ENCODE measurements at places on chromosomes 16 and 17. TPM values are rescaled to one million over a fixed set of nuclear protein-coding genes. Genes with fewer than 3 reads are reported as not detected.

DNA sequence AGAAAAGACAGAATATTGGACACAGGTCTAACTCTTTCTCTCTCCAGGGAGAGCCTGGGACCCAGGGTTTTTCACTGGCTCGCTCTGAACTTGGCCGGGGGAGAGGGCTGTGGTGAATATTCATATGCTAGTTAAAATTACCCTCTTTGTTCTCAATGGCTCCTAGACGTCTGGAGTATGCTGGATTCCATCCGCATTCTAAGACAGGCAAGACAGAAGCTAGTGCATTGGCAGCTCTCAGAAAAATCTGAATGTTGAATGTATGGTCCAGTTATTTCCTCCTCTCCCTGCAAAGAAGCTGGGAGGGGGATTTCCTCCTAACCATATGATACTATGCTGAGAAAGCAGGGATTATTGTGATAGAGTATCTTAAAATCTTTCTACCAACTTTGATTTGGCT is 5.6 kb upstream of the KRT34 start:
- DNase-seq, result no peak

GRCh38 chr17:79243603-79243990 is 169.0 kb downstream of the ENGASE start:
- no peak for DNase-seq

DNA sequence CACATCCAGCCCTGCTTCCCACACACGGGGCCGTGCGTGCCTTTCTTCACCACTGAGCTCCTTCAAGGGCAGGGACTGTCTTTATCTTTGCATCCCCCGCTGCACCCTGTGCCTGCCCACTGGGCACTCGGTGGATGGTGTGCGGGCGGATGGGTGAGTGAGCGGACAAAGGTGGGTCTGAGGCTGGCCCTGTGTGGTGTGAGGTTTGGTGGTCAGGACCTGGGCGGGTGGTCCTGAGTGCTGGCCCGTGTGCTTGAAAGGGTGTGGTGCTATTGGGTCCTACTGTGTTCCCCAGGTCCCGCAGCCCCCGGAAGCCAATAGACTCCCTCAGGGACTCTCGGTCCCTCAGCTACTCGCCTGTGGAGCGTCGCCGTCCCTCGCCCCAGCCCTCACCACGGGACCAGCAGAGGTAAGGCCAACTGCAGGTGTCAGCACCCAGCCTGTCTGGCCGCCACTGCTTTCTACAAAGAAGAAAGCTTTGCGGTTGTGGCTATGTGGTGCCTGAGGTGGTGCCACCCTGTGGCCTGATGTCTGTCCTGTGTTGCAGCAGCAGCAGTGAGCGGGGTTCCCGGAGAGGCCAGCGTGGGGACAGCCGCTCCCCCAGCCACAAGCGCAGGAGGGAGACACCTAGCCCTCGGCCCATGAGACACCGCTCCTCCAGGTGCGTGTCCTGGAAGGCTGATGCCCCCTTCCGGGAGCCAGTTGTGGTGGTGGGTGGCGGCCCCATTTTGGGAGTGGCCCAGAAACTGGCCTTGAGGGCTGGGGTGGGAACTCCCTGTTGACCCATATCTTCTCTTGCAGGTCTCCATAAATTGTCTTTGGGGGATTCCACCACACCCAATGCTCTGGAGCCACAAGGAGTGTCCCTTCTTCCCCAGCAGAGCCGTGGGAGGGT is 6.8 kb downstream of the ELOB start:
- no peak for DNase-seq

- DNase-seq, result no peak
Observed at GRCh38 chr16:58002936-58003335, 1.7 kb downstream of the USB1 start.

- DNase-seq, result no peak
Observed at GRCh38 chr16:49554681-49555080, 181.1 kb downstream of the C16orf78 start.

- no peak for DNase-seq
Observed at GRCh38 chr17:45018848-45019711, 32.4 kb downstream of the DCAKD start.

GRCh38 chr17:794876-795275 is 12.7 kb downstream of the MRM3 start:
- peak; percentile 41 for DNase-seq

GRCh38 chr17:74362810-74363498 is 1.3 kb upstream of the BTBD17 start:
- no peak for DNase-seq

GRCh38 chr16:7867831-7868230 is 535.2 kb downstream of the RBFOX1 start:
- DNase-seq, result no peak

DNA sequence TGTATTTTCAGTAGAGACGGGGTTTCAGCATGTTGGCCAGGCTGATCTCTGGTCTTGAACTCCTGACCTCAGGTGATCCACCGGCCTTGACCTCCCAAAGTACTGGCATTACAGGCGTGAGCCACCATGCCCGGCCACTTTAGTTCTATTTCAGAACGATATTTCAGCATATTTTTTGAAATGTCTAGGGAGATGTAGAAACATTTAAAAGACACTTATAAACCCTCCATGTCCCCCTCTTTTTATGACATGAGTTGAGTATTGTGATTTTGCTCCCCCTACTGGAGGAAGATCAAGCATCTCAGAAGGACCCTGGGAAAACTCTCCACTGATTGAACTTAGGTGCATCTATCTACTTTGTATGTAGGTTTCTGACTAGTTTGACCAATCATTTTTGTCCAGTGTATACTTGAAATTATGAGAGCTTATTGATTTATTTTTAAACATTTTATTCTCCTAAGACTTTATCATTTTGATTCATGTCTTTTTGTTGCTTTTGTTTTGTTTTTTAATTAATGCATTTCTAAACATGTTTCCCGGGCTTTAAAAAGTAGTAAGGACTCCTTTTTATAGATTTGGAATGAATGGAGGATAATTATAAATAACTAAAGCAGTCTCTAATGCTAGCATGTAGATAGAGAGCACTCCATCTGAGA is 105.1 kb downstream of the CHD9 start:
- no peak for DNase-seq

DNA sequence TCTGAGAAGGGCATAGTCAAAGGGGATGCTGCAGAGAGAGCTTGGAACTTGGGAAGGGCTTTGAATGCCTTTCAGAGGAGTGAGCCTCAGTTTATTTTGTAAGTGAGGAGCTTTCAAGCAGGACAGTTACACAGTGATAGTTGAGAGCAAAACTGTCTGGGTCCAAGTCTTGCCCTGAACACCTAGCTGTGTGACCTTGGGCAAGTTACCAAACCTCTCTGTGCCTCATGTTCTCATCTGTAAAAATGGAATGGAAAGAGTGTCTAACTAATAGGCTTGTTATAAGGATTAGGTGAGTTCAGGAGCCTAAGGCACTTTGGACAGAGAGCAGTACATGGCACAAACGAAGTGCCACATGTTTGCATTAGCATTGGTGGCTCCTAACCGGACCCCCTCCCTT is 27.0 kb upstream of the TAC4 start:
- no peak for DNase-seq

DNA sequence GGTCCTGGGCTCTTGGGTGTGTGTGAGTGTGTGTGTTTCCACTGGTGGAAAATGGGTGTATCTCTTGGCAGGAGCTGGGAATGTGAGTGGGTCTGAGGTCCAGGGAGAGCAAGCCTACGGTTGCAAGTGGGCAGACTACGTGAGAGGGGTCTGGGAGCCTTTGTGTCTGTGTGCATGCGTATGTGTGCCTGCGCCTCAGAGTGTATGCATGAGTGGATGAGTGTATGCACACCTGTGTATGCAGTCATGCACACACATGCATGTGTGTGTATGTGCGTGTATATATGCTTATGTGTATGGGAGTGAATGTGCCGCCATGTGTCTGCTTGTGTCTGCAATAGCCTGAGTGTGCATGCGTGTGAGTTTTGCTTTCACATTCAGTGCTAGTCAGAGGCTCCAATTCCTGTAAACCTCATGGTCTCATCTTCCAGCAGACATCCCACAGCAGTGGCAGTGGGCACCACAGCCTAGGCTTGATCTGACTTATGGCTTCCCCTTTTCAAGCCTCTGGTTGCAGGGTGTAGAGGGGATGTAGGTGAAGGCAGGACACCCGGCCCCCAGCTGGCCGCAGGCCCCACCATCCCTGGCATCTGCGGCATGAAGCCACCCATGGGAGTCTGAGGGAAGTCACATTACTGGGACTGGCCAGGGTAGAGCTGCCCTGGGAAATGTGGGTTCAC is 19.7 kb upstream of the RMI2 start:
- no peak for DNase-seq

The OR4D2 gene
- not detected for total RNA-seq

The ZBTB4 gene
- total RNA-seq, result 36.1 TPM

Measured in omental fat pad (tissue), 4 donors.